ENCODE measurements at places on chromosomes 12 and 14. TPM values are rescaled to one million over a fixed set of nuclear protein-coding genes. Genes with fewer than 3 reads are reported as not detected.

DNA sequence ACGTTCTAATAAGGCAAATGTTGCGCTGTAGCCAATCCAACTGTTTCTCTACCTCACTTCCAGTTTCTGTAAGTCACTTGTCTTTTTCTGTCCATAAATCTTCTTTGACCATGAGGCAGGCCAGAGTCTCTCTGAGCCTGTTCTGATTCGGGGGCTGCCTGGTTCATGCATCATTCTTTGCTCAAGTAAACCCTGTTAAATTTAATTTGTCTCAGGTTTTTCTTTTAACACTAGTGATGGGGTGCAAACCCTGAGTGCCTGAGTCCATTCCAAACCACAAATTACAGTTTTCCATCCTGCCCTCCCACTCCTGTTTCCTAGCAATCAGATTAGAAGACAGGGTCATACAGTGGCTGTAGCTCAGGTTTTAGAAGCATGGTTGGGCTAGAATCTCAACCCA is 41.9 kb downstream of the VWF start:
- no peak for DNase-seq

GRCh38 chr12:93272997-93273396 is 104.7 kb upstream of the NUDT4 start:
- DNase-seq = no peak

DNA sequence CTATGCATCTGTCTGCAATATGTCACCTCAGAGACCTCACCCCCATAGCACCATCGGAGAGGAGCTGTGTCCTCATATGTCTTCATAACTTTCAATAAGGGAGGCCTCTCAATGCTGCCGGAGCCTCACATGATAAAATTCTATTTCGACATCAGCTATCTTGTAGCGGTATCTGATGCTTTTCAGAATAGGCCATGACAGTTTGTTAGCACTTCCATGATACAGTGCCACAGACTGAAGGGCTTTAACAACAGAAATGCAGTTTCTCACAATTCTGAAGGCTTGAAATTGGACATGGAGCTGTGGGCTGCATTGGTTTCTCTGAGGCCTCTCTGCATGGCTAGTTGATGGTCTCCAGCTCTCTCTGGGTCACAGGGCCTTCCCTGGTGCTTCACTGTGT is 125.0 kb upstream of the PZP start:
- no peak for DNase-seq

DNA sequence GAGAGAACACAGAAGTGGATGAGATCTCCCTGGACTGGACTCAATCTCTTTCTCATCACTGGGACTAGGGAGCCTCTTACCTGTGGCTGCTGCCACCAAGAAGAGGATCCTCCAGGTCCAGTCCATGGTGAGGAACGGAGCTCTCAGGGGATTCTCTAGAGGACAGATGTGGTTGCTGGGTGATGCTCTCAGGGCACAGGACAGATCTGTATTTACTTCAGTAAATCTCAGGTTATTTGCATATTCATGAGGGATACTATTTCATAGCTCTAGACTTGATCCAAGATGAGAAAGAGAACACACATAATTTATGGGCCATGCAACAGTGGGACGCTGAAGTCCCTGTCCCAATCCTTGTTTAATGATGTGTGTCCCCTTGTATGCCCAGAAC is 460.5 kb downstream of the TMEM121 start:
- DNase-seq = no peak

DNA sequence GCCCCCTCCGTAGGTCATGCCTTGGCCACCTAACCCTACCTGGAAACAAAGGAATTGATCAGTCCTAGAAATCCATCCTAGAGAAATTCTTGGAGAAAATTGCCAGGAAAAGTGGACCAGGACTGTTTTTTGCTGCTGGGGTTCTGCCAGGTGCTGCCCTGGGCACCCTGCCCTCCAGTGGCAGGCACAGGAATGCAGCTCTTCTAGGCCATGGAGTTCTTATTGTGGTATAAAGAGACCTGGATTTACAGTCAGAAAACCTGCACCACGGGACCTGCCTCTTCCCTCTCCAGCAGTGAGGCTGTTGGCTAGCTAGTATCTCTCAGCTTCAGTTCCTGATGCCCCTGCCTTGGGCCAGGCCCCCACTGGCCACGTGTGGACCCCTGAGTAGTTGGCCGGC is 59.7 kb downstream of the SLC24A4 start:
- DNase-seq = no peak

Gene RNASE3
- polyA plus RNA-seq = 0.24 TPM

Gene ADAMTS20
- 0.45 TPM for polyA plus RNA-seq

Gene DACT1
- 25.8 TPM for polyA plus RNA-seq

Gene EML1
- polyA plus RNA-seq = 23.1 TPM

Gene CLEC1B
- polyA plus RNA-seq = not detected
